ENCODE measurements at places on chromosomes 16 and 17. TPM values are rescaled to one million over a fixed set of nuclear protein-coding genes. Genes with fewer than 3 reads are reported as not detected.

DNA sequence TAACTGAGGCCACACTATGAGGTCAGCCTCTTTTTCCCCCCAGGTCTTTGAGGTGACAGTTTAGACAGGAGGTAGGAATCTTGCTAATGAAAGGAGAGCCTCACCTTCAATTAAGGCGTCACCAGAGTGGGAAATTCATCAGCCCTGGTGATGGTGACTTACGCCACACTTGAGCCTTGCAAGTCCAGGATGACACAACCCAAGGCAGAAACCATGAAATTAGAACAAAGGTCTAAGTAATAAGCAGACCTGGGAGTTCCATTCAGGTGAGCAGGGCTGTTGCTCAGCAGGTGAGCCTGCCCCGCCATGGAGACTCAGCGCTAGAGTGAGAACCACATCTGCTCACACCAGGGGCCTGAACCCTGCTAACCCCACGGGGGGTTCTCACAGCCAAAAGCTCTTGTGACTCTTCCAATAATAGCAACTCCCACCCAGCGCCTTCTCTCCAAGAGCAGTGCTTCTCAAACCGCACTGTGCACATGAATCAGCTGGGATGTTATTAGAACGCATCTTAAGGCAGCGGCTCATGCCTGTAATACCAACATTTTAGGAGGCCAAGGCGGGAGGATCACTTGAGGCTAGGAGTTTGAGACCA, 28.7 kb upstream of the KIFC3 start:
- no peak for DNase-seq

DNA sequence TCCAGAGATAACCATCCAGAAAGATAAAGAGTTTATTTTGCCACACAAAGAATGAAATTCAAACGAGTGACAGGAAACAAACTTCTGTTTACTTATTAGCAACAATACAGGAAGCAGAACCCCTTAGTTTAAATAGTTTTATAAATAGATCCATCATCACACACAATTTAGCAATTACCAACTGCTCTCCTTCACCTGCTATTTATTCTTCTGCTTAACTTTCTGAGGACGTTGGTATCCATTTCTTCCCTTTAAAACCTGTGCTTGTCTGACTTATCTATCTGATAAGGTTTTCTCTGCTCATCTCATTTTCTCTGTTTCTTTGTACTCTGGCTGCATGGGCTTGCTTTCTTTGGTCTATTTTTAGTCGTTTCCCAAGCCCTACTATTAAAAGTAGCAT, 4.3 kb upstream of the ADAMTS18 start:
- DNase-seq, result no peak

GRCh38 chr17:77487677-77488530, 347.1 kb downstream of the SEC14L1 start:
- no peak for DNase-seq

- no peak for DNase-seq
These were observed 16.2 kb upstream of the IL17C start for GRCh38 chr16:88622125-88622524.

DNA sequence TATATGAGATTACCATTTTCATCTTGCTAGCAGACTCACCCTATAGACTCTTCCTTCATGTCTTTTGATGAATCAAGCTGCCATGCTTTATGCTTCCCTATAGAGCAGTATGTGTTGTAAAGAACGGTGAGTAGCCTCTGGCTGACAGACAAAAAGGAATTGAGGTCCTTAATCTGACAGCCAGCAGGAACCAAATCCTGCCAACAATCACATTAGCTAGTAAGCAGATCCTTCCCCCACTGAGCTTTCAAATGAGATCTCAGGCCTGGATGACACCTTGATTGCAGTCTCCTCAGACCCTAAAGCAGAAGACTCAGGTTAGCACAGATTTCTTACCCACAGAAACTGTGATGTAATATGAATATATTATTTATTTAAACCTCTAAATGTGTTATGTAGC, 577.0 kb downstream of the CDH11 start:
- no peak for DNase-seq

DNA sequence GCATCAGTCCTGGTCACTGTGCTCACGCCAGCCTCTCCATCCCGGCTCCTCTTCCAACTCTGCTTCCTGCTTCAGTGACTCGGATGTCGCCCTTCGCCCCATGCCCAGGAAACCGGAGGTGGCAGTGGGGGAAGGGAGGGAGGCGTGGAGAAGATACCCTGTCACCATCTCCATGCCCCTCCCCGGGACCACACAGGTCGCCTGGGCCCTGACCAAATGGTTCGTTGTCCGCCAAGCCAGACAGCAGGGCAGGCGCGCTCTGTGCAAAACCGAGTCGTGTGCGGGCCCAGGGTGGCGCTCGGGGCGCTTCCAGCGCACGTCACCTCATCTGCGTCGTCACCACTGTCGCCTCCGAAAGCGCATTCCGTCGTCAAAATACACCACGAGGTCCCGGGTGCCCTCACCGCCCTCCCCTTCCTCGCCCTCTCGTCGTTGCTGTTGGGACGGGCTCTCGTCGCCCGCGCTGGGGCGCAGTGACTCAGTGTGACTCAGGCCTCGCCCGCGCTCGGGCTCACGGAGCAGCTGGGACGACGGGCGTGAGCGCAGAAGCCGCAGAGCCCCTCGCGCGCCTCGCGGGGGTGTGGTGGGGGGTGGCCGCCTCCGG, 39.2 kb downstream of the ZNF778 start:
- DNase-seq, result peak; percentile 90

- DNase-seq, result peak; percentile 81
These were observed 629 bp downstream of the GEMIN4 start for GRCh38 chr17:751269-752001.

DNA sequence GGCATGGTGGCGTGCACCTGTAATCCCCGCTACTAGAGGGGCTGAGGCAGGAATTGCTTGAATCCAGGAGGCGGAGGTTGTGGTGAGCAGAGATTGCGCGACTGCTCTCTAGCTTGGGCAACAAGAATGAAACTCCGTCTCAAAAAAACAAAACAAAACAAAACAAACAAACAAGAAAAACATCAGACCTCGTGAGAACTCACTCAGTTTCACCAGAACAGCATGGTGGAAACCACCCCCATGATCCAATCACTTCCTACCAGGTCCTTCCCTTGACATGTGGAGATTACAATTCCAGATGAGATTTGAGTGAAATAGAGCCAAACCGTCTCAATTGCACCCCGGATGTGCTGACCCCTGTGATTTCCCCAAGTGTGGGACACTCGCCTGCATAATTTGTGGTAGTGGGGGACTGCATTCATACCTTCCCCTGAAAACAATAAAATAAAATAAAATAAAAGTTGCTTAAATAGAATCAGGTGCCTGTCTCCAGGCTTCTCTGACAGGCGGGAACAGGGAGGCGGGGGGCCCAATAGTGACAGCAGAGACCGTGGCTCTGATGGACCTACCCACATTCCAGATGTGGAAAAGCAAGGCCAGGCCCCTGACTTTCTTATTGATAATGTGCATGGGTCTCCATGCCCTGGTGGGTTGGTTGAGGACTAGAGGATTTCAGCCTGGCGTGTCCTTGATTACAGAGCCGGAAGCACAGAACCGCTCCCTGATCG, 13.1 kb downstream of the ZSCAN10 start:
- DNase-seq, result peak; percentile 14

- no peak for DNase-seq
These were observed 209.5 kb upstream of the MPHOSPH6 start for GRCh38 chr16:82379551-82379950.

GRCh38 chr16:89522287-89522686, 14.1 kb downstream of the SPG7 start:
- no peak for DNase-seq

- no peak for DNase-seq
These were observed 599 bp downstream of the TOP3A start for GRCh38 chr17:18314059-18314730.

DNA sequence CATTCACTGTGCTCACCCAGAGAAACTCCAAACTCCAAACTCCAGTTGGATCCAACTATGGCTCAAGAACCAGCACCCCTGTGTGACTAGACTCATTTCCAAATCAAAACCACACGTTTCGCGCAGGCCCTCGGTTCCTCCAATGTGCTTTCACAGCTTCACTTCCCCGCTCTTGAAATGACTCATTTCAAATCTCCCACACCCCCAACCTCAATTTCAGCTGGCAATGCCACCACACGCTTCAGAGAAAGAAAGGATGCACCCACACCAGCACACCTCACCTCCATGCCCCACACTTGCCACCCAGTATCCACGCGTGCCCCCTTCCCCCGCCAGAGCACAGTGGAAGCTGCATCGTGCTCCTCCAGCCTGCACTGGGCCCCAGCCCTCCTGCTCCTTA, 9.0 kb downstream of the TMEM92 start:
- no peak for DNase-seq

DNA sequence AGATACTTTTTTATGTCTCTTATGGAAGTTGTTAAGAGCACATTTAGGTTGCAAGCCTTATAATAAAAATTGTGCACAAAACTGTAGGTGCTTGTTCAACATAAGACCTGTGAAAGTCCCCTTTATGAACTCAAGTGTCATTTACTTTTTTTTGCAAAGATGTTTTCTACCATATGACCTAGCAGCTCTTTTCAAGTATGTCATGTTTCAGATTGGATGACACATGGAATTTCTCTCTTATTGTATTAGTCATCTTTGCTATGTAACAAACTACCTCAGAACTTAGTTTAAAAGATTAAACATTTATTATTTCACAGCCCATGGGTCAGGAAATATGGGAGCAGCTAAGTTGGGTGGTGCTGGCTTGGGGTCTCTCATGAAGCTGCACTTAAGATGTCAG, 57.9 kb downstream of the PHKB start:
- no peak for DNase-seq

DNA sequence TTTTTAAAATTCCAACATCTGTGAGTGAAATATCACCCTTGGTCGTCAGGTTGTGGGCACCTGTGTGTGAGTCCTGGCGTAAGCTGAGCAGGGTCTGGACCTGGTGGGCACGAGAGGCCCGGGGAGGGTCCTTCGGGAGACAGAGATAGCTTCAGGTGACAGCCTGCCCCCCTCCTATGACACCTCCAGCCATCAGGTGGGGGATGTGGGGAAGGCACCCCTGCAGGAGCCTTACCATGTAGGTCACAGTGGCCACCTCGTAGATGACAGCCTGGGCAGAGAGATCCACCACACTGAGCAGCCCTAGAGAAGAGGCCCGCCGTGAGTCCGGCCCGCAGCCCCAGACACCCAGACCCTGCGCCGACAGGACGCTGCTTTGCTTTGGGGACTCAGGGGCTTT, 11.2 kb downstream of the SLC47A2 start:
- no peak for DNase-seq

DNA sequence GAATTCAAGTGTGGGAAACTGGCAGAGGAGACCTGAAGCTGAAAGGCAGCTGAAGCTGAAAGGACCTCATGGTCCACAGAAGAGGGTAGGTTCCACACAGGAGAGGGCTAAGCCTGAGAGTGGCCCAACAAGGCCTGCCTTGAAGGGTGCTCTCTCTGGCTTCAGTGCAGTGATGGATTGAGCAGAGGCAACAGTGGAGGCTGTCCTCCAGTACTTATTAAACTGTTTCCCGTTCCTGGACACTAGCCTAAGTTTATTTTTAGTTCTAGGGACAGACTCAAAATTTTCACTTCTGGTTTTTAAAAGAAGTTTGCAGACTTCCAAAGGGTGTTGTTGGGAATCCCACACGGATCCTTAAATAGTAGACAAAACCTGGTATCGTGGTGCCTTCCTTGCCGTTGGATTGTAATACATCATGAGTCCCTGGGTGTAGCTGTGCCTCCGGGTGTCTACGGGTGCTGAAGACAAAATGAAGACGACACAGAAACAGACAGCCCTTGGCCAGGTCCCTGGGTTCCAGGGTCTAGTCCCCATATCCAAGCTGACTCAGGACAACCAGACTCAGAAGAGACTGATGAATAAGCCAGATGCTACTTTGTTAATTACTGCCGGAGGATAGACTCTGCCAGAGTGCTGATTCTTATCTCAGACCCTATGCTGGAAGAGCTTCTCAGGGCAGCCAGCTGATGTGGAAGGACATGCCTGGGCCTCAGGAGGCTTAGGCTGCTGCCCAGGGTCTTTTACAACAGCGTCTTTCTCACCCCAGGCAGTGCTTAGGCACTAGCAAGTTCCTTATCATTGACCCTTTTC, 7.1 kb upstream of the CMTM4 start:
- DNase-seq, result peak; percentile 9

DNA sequence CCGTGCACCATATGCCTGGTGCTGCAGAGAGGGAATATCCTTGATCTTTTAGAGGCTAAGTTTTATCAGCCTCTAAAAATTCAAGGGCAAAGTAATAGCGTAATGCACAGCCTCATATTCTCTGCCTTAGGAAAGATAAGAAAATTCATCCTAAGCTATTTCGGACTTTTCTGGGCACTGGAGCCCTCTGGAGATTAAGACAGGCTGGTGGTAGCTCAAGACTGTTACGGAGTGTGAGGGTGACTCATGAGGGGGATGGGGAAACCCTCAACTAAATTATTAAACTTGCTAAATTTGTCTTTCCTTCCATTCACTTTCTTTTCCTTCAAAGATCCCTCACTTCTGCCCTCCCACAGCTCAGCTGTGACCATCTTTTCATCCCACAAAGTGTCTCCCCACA, 73.3 kb downstream of the RPH3AL start:
- DNase-seq, result no peak

DNA sequence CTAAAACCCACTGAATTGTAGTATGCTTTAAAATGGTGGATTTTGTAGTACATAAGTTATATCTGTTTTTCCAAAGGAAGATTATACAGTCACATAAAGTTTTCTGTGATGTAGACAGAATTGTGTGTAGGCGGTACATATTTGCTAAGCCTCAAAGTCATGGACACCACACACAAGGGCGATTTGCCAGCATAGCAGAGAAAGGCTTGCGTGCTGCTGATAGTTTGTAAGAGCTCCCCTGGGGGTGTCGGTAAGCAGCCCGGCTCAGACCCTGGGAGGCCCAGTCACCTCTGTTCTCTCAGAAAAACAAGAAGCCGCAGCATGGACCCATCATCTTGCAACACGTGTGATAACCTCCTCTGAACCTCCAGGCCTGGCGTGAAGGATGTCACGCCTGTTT, 38.3 kb upstream of the AKTIP start:
- no peak for DNase-seq

DNA sequence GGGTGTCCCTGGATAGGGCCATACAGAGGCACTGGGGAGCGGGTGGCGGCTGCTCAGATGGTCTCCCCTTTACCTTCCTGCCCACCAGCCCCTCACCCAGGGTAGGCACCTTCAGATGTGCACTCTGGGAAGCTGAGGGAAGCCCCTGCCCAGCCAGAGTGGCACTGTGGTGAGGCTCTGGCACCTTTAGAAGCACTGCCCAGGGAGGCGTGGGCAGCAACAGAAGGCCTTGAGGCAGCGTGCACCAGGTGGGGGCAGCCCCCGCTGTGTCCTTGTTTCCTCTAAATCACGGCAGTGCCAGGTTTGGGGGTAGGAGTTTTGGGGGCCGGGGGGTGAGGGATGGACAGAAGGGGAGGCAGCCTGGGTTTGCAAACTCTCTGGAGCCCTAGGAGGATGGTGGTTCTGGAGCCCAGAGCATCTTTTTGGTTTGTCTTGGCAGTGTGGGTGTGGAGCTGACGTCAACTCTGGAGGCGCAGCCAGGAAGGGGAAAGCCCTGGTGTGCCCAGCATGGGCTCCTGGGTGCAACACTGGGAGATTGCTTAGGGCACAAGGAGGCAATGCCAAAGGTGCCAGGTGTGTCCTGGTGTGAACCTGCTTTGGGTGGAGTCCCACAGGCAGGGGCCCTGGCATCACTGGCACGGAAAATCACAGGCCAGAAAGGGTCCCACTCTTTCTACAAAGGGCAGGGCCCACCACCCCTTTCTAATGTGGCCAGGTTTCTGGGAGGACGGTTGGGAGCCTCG, 23.1 kb upstream of the CDC42EP4 start:
- no peak for DNase-seq

HASPIN gene
- 0.38 TPM for total RNA-seq

PLXDC1 gene
- total RNA-seq, result 11.1 TPM

GP1BA gene
- not detected for total RNA-seq

TANGO6 gene
- 20.6 TPM for total RNA-seq

RCVRN gene
- total RNA-seq, result not detected

Measured in kidney (tissue), 22 donors.